ENCODE measurements at places on chromosomes 1 and 21.

DNA sequence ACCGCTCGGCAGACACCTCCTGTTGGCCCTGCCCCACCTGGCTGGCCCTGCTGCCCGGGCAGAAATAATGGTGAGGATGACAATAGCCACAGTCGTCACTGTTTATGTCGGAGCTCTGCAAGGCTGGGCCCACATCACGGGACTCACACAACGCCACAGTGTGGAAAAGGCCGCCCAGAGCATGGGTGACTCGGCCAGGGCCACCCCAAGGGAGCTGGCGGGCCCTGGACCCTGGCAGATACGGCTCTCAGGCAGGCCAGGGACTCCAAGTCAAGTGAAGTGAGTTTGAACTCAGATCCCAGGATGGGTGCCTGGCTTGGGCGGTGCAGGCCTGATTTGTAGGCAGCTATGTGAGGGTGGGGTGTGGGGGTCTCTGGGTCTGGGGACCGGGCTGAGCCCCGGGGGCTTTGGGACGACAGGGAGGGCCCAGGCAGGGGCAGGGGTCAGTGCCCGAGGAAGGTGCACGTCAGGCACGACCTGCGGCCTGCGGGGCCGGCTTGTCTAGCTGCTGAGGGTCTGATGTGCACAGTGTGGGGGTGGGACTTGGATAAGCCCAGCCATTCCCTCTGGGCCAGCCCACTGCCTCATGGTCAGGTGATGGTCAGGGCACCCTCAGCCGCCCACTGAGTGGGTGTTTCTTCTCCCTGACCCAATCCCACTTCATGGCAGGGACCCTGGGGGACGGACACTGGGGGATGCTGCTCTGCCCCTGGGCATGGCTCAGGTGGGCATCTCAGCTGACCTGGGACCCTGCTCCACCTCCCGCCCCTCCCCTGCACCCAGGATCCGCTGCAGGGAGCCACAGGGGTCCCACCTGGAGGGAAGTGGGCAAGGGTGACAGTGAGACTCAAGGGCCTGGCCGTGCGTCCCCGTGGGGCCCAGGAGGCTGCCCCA lies 1.0 kb downstream of the RNF223 start:
- DNase-seq, result no peak

GRCh38 chr1:203505526-203506204 lies 11.7 kb downstream of the OPTC start:
- DNase-seq, result no peak

DNA sequence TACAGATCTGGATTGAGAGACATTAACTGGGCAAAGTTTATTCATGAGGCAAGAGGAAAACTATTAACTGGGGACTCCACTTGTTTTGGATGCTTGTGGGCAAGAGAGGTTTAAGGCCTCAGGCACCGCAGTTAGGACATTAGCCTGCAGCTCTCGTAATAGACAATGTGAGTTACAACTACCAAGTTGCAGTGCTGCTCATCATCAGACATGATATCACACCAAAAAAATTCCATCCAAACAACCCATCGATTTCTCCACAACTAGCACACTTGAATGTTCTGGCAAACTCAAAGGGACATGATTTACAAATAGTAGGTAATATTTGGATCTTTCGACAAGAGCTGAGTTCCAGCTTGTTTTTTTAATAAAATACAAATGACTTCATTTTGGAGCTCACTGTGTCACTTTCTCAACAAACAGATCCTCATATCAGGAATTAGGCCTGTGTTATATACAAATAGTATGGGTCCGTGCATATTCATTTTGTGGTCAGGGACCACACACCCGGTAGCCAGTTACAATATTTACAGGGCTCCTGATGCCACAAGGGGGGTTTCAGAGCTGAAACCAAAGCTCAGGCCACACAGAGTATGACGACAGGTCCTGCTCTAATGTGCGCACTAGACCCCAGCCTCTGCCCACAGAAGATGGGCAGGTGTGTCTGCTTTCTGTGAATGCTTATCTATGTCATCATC lies 128.0 kb downstream of the TGFBR3 start:
- no peak for DNase-seq

DNA sequence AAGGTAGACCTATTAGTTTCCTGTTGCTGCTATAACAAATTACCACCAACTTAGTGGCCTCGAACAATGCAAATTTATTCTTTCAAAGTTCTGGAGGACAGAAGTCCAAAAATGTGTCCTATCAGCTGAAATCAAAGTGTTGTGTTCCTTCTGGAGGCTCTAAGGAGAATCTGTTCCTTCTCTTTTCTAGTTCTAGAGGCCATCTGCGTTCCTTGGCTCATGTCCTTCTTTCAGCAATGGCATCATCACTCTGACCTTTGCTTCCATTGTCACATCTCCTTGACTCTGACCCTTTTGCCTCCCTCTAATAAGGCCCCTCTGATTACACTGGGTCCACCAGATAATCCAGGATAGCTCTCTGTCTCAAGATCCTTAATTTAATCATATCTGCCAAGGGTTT lies 1.2 kb upstream of the MR1 start:
- DNase-seq, result no peak

- DNase-seq, result no peak
Observed at GRCh38 chr1:115955228-115955627, 21.1 kb upstream of the SLC22A15 start.

GRCh38 chr1:210669951-210670350 lies 341.2 kb downstream of the HHAT start:
- DNase-seq, result no peak

DNA sequence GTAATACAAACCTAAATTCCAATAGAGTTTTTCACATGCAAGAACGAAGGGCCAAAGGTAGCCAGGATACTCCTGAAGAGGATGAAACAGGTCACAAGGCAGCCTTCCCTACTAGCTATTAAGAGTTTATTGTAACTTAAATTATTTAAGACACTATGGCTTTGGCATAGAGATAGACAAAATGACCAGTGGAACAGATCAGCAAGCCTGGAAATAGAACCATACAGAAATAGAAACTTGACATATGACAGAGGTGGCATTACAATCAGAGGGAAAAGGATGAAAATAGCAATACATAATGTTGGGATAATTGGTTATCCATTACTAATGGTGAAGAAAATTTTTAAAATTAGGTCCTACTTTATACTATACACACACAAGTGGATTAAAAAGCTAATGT lies 16.5 kb downstream of the GFI1 start:
- no peak for DNase-seq

DNA sequence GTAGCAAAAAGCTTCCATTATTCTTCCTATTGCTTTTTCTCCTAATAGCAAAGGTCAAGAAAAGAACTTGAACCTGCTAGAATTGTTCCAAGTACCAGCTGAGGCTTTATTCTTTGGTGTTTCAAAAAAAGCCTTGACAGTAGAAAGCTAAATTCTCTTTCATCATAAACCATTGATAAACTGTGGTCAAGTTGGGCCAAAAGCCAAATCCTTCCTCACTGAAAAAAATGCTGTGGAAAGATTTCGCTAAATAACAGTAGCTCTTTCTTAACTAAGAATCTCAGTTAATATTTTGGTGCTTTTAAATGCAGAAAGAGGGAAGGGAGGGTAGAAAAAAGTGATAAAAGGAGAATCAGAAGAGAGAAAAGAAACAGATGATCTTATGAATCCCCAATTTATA lies 14.0 kb upstream of the JAM2 start:
- no peak for DNase-seq

DNA sequence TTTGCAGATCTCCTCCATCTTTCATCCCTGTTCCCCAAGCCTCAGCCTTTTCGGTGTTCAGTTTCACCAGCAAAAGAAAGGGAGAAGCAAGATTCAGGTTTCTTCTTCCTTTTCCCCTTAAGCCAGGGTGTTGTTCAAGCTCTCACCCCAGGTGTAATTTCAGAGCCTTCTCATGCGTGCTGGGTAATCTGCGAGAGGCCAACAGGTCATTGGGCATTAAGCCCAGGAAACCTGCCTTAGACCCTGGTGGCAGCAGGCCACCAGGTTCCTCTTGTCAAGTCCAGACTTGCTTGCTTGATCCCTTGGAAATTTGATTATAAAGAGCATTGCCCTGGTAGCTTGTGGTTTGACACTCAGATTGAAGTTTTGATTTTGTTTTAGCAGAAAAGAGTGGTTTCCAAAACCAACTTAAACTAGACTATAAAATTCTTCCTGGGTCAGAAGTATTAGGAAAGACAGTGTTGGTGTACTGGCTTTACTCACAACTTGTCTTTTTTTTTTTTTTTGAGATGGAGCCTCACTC lies 6.9 kb downstream of the AKR1A1 start:
- no peak for DNase-seq

GRCh38 chr1:4617506-4617905 lies 36.9 kb upstream of the AJAP1 start:
- no peak for DNase-seq

GRCh38 chr1:151759241-151759640 lies 4.1 kb downstream of the MRPL9 start:
- no peak for DNase-seq
